ENCODE measurements at places on chromosomes 5 and 9. TPM values are rescaled to one million over a fixed set of nuclear protein-coding genes. Genes with fewer than 3 reads are reported as not detected.

Gene EDIL3
- total RNA-seq: 246 TPM

- peaks cover 4% of the 10 kb centered on the region for H3K4me1 ChIP-seq
- peak overlapping the region; percentile 34 for H3K27ac ChIP-seq
- H3K27me3 ChIP-seq: no peaks in the 10 kb centered on the region
- H3K36me3 ChIP-seq: no peaks in the 10 kb centered on the region
- DNase-seq: peak; percentile 71
Measured at GRCh38 chr9:8679371-8679822, 879.8 kb upstream of the DMAC1 start.

- H3K4me1 ChIP-seq: no peaks in the 10 kb centered on the region
- H3K36me3 ChIP-seq: no peaks in the 10 kb centered on the region
- H3K27me3 ChIP-seq: no peaks in the 10 kb centered on the region
- no peak for DNase-seq
- H3K4me3 ChIP-seq: no peak overlapping the region
- no peak overlapping the region for H3K27ac ChIP-seq
Measured at GRCh38 chr9:19241728-19242127, 11.2 kb downstream of the DENND4C start.

- H3K27ac ChIP-seq: no peak overlapping the region
- H3K4me3 ChIP-seq: no peak overlapping the region
- no peaks in the 10 kb centered on the region for H3K36me3 ChIP-seq
- no peak for DNase-seq
Measured at GRCh38 chr9:11142965-11143738, 530.4 kb upstream of the PTPRD start.

- no peak for DNase-seq
- peaks cover 13% of the 10 kb centered on the region for H3K4me1 ChIP-seq
- peak overlapping the region; percentile 93 for H3K4me3 ChIP-seq
Measured at GRCh38 chr5:138032028-138032571, 779 bp downstream of the FAM13B start.

Gene DDX46
- 39.4 TPM for total RNA-seq

DNA sequence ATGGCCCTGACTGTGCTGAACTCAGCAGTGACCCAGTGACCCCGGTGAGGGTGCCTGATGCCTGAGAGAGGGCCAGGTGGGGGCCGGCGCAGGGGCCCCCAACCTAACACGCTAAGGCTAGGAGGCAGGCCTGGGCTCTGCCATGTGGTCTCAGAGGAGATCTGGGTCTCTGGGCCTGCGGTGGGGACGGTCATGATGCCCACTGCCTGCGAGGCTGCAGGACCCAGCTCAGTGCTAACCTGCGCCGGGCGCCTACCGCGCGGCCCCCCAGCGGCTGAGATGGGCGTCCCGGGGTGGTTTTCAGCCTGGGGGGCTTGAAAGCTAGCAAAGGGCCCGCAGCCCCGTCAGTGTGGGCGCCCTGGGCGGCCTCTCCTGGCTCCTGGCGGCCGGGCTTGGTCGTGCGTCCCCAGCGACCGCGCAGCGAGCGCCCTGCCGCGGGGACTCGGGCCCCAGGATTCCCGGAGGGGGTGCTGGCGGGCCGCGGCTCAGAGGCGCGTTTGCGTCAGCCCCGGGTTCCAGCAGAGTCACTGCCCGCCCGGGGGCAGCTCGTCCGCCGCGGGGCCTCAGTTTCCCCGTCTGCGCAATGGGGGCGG lies 2.5 kb downstream of the EGFL7 start:
- H3K27ac ChIP-seq: peak overlapping the region; percentile 15
- peak overlapping the region; percentile 7 for H3K4me3 ChIP-seq
- H3K4me1 ChIP-seq: peaks cover 27% of the 10 kb centered on the region
- peaks cover 2% of the 10 kb centered on the region for H3K27me3 ChIP-seq

Gene STC2
- total RNA-seq: 2.2 TPM

GRCh38 chr9:126147186-126147935 lies 179.3 kb upstream of the MVB12B start:
- H3K27me3 ChIP-seq: peaks cover 5% of the 10 kb centered on the region
- DNase-seq: no peak
- no peak overlapping the region for H3K4me3 ChIP-seq
- H3K4me1 ChIP-seq: peaks cover 22% of the 10 kb centered on the region
- H3K27ac ChIP-seq: no peak overlapping the region

GRCh38 chr9:9214066-9214465 lies 1398.7 kb downstream of the PTPRD start:
- no peaks in the 10 kb centered on the region for H3K27me3 ChIP-seq
- H3K4me1 ChIP-seq: no peaks in the 10 kb centered on the region
- no peak overlapping the region for H3K4me3 ChIP-seq
- H3K36me3 ChIP-seq: no peaks in the 10 kb centered on the region
- H3K27ac ChIP-seq: no peak overlapping the region

GRCh38 chr9:8732367-8733075 lies 932.9 kb upstream of the DMAC1 start:
- peak overlapping the region; percentile 59 for H3K27ac ChIP-seq
- H3K4me3 ChIP-seq: no peak overlapping the region
- no peaks in the 10 kb centered on the region for H3K27me3 ChIP-seq
- no peak for DNase-seq

Gene LPAR1
- total RNA-seq: 177 TPM

GRCh38 chr5:140186267-140186671 lies 11.3 kb downstream of the CYSTM1 start:
- no peak for DNase-seq
- no peak overlapping the region for H3K4me3 ChIP-seq
- no peak overlapping the region for H3K27ac ChIP-seq
- peaks cover 5% of the 10 kb centered on the region for H3K4me1 ChIP-seq
- H3K36me3 ChIP-seq: no peaks in the 10 kb centered on the region
- no peaks in the 10 kb centered on the region for H3K27me3 ChIP-seq

DNA sequence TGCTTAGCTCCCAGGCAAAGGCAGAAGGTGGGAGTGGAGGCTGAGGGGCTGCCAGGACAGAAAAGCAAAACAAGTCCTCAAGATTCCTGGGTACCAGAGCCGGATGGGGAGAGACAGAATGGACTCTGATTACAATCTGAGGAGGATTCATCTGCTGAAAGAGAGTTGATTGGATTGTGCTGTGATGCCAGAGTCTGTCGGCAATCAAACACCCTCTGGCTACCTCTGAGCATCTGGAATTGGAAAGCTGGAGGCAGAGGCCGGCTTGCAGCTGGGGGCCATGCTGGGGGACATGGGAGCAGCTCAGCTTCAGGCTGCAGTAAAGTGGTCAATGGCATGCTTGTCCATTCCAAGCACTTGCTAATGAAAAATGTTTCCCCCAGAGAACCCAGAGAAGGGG lies 59.3 kb downstream of the ASTN2 start:
- no peak for DNase-seq
- H3K27ac ChIP-seq: no peak overlapping the region
- no peak overlapping the region for H3K4me3 ChIP-seq

- no peak overlapping the region for H3K27ac ChIP-seq
- H3K4me3 ChIP-seq: no peak overlapping the region
- no peaks in the 10 kb centered on the region for H3K36me3 ChIP-seq
- H3K27me3 ChIP-seq: no peaks in the 10 kb centered on the region
- H3K4me1 ChIP-seq: no peaks in the 10 kb centered on the region
- no peak for DNase-seq
Measured at GRCh38 chr9:87180361-87180760, 233.1 kb upstream of the GAS1 start.

Gene SLC34A1
- not detected for total RNA-seq

All from spinal cord (tissue), 10 donors.